Putamen (tissue), 1 donor: ENCODE measurements at places on chromosomes 2 and 18.

DNA sequence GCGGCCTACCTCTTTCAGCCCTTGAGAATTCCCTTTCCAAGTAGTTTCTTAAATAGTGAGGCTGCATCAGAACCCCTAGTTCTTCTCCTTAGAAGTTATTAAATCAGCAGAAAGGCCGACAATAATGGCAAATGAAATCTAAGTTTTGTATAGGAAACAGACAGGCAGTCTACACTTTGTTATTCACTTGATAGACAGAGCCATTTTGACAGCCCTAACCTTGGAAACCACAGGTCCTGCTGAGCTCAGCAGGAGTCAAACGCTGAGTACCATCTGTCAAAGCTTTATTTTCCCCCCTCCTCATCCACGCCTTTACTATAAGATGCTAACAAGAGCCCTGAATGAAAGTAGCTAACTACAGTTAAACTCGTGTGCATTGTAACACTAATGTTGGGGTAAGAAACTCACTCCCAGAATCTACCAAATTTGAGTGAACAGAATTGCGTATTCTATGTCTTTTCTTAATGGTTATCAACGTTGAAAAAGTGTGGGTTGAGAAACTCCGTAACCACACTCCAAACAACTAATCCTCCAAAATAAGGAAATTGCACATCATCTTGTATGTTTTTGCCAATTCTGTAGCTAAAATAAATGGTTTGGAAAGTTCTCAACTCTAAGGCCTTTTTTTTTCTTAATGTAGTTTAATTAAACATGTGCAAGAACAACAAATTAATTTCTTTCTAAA, 90.6 kb upstream of the EFEMP1 start:
- DNase-seq = no peak

DNA sequence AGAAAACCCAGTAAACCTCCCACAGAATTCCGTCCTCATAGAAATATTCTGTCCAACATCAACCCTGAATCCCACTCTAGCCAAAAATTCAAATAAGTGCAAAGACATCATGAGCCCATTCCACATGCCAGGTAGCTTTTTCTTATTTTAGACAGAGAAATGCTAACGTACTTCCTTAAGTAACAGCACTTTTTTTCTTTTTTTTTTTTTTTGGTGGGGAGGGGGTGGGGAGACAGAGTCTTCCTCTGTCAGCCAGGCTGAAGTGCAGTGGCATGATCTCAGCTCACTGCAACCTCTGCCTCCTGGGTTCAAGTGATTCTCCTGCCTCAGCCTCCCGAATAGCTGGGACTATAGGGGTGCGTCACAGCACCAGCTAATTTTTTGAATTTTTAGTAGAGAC, 45.5 kb downstream of the ANKRD44 start:
- DNase-seq = no peak

DNA sequence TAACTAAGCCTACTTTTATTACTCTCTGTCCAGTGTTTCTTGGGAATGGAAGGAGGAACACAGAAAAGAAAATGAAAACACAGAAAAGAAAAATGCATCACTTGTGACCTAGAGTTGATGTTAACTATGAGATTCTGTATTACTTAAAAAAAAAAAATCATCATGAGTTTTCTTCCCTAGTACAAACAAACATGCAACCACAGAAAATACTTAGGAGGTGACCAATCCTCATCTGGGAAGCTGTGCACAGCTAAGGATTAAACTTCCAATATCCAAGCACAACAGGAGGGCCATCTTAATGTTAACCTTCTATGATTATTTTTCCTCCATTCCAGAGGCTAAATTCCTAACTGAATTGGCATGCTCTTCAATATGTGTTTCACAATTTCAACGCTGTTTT, 1140.4 kb downstream of the LRP1B start:
- DNase-seq = no peak

- DNase-seq = no peak
Observed at GRCh38 chr18:3304832-3305231, 42.9 kb downstream of the MYL12B start.

DNA sequence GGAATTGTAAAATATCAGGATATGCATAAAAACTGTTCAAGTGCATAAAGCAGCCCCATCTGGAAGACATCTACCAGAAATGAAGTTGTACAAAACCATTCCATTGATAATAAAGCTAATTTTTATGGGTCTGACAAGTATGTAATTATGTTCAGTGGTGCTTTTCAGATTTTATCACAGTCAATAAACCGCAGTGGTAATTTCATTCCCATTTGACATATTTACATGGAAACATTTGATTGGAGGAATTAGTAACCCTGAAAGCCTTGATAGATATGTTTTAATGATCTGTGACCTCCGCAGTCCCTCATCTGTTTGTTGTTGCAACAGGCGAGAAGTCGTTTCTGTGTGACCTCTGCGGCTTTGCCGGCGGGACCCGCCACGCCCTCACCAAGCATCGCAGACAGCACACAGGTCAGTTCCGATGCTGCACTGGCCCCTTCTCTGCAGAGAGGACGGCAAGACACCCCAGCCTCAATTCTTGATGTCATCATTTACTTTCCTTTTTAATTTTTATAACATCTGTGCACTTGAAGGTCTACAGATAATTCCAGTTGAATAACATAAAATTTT, 283.1 kb downstream of the ZNF407 start:
- DNase-seq = no peak

GRCh38 chr2:9668687-9669345, 38.0 kb upstream of the YWHAQ start:
- no peak for DNase-seq

GRCh38 chr2:212156088-212156487, 382.5 kb downstream of the ERBB4 start:
- peak; percentile 9 for DNase-seq

- no peak for DNase-seq
Observed at GRCh38 chr2:121232626-121233265, 52.3 kb downstream of the TFCP2L1 start.

DNA sequence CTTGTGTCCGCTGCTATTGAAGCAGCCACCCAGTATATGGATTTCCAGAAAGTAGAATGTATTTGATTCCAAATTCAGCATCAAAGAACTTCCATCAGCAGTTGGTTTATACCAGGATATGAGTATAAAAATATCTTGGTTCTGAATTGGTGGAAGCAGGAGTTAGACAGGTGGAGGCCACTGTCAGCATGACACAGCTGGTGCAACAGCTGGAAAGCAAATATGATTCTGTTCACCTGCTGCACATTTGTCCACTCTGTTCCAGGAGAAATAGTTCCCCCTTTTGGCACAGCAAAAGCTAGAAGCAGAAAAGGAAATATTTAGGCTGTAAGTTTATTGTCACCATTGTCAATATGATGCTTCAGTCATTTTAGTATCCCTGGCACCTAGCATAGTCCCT, 41.2 kb downstream of the KIAA2012 start:
- DNase-seq = no peak

- DNase-seq = no peak
Observed at GRCh38 chr2:63425079-63425416, 163.2 kb downstream of the WDPCP start.

DNA sequence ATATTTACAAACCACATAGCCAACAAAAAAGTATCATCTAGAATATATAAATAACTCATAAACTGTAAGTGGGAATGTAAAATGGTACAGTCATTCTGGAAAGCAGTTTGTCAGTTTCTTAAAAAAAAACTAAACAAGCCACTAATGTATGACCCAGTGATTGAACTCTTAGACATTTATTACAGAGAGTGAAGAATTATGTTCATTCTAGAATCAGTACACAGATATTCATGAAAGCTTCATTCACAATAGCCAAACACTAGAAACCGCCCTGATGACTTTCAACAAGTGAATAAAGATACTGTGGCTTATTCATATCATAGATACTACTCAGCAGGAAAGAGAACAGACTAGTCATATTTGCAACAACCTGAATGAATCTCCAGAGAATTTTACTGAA, 1541.5 kb downstream of the LRP1B start:
- DNase-seq = no peak

DNA sequence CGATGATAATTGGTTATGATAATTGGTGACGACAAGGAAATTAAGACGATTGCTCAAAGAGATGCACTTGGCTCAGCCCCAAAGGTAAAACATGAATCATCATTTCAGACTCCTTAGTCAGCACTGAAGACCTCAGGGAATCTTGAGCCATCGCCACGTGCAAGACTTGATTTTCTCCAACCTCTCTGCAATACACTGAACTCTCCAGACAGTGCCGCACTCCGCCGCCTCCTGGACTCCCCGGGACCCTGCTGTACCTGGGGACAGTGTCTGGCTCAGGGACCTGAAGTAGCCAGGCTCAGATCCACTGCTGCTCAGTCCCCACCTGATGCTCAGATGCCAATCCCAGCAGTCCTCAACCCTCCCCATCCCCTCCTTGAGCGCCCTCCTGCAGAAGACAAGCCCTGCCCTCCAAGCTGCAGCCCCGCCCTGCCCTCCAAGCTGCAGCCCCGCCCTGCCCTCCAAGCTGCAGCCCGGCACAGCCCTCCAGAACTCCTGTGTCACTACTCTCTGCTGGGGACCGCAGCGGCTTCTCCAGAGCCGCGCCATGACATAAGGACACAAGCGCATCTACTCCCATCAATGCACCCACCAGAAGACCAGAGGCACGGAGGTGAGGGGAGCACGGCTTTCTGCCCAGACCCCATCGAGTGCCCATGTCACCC, 1.1 kb downstream of the TMEM18 start:
- no peak for DNase-seq

DNA sequence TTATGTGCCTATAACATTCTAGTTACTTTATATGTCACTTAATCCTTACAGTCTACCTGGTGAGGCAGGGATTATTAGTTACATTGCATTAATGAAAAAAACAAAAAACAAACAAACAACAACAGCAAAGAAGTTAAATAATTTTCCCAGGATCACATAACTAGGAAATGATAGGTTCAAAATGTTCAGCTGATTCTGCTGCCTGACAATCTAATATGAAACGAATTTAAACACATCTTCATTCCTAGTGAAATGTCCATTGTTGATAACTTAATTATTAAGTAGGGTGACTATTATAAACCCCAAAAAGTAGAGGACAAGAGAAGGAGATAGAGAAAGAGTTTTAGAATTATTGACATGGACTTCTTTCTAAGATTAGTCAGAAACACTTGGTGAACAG, 22.6 kb downstream of the HOXD1 start:
- no peak for DNase-seq

DNA sequence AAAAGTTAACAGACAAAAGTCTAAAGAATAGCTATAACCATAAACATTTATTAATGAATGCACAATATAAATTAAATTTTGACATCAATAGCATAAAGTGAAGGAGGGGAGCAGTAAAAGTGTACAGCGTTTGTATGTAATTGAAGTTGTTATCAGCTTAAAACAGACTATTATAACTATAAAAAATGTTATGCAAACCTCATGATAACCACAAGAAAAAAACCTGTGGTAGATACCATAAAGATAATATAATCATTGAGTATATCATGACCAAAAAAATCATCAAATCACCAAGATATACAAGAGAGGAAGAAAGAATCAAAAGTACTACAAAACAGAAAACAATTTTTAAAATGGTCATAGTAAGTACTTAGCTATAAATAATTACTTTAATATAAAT, 122.1 kb upstream of the ID2 start:
- DNase-seq = no peak

GRCh38 chr2:226575928-226576327, 223.7 kb downstream of the IRS1 start:
- DNase-seq = no peak

DNA sequence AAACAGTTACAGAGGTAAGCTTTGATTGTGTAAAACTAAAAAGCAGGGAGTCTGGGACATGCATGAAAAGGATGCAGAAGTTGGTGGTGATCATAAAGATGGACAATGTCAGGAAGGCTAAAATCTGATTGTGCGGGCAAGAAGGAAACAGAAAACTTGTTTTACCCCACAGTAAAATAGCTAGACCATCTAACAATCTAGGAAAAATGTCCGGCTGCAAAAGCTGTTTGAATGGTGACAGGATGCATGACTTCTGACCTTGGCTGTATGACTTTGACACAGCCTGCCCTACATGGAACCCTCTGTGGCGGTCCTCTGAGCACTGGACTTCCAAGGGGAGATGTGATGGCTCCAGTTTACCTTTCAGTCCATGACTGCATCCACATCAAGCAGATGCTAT, 93.6 kb downstream of the RAPH1 start:
- no peak for DNase-seq

- DNase-seq = no peak
Observed at GRCh38 chr2:236932831-236933361, 152.8 kb upstream of the COPS8 start.

DNA sequence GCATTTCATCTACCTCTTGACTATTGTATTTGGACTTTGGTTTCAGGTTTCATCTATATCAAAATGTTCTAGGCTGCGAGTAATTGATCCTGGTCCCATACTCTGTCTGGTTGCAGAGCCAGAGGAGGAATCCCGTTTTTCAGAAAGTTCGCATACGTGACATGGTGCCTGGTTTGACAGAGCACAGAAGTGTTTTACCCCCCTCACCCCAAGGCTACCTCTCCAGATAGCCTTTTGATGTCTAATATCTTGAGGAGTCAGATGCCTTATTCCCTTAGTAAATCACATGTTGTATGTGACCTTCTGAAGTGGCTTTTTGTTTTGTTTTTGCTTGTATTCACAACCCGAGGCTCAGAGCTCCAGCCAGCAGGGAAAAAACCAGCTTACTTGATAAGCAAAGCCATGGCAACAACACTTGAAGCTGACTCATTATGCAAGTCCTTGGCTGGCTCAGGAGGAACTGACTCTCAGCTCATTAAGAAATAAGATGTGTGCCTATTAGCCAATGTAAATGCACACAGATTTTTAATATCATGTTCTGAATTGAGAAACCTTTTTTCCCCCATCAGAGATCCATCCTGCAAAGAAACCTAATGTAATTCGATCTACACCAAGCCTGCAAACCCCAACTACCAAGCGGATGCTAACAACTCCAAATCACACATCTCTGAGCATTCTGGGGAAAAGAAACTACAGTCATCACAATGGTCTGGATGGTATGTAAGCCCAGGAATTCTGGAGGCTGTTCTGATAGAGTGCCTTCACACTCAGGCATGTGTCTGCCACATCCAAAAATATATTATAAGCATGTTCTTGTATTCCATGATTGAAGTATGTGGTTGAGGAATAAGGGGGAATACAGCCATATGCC, 41.4 kb downstream of the OXER1 start:
- no peak for DNase-seq

- DNase-seq = no peak
Observed at GRCh38 chr2:165827921-165828276, 33.9 kb upstream of the GALNT3 start.

- DNase-seq = no peak
Observed at GRCh38 chr2:230942920-230943896, 18.2 kb upstream of the GPR55 start.

DNA sequence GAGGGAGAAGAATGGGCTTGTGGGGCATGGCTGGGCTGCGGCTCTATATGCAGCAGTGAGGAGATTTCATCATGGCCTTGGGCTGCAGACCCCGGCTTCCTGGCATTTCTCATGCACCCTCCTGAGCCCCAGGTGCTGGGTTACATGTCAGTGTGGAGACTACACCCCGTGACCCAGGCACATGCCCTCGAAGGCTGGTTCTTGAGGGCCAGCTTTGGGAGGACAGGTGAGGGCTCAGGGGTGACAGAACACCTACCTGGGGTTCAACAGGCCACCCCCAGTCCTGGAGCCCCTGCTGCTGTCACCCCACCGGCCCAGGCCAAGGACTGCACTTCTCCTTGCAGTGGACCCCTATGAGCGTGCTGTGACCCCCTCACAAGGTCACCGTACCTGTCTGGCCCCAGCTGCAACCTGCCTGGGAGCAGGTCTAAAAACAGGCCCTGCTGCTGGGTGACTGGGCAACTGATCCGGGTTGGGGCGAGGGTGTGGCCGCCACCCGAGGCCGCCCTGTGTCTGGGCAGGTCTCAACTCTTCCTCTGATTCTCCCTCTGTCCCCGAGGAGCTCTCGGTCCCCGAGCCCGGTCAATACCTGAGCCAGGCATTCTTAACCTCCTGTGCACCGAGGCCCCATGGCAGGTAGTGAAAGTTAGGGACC, 94.8 kb upstream of the OTOS start:
- DNase-seq = no peak
